ENCODE measurements at places on chromosomes 1 and 21.

GRCh38 chr21:19026911-19027310 lies 623.3 kb upstream of the TMPRSS15 start:
- no peak for DNase-seq

- no peak for DNase-seq
Measured at GRCh38 chr1:114118351-114118990, 35.2 kb downstream of the SYT6 start.

GRCh38 chr1:4006676-4007374 lies 106.8 kb upstream of the C1orf174 start:
- DNase-seq = no peak

DNA sequence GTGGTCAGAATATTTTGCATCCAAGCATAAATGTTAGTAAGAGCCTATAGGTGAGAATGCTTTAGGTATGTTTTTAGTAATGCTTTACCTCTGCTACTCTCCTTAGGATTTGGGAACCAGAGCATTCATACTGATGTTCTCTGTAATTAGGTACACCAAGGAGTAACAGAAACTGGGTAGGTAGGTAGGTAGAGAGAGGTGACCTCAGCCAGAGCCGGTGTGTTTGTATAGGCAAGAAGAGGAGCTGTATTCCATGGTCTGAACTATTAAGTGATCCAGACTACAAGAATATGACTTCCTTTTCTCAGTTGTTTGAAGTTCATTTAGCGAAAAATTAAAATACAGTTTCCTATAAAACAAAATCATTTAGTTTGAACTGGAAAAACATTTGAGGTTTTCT lies 108.5 kb downstream of the SDCCAG8 start:
- no peak for DNase-seq

Data from NCI-H1417 (cell line).